ENCODE measurements at places on chromosomes 7 and 10.

DNA sequence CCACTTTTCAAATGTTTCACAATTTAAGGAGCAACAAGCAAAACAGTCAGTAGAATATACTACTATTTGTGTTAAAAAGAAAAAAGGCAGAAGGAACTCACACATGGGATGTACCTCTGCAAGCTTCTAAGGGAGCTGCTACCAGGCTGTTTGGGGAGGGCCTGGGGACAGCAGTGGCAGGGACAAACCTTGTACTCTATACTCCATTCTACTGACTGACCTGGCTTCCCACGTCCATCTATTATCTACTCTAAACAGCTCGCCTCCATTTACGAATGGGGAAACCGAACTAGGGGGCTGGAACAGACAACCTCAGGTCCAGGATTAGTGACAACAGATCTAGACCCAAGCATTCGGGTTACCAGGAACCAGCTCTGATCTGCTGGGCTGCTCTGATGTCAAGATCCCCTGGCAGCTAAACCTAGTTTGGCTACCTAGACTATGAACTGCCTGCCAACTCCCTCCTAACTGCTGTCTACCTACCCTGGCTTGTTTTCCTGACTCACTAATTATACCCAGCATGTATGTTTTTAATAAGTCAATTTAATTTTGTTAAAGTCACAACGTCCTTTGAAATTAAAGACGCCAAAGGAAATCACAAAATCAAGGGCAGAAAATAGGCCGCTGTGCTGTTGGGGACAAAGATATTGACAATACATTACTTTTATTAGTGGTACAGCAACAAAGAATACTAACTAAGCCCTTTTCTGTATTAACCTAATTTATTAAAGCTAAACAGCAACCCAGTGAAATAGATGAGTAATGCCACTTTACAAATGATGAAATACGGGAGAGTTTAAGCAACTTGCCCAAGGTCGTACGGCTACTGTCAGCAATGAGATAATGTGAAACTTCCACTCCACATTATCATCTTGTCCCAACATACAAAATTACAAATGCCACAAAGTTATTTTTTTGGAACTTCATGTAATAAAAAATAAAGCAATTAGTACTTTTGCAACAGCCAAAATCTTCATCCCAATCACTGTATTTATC lies 5.3 kb downstream of the PSAP start:
- no peak for DNase-seq

DNA sequence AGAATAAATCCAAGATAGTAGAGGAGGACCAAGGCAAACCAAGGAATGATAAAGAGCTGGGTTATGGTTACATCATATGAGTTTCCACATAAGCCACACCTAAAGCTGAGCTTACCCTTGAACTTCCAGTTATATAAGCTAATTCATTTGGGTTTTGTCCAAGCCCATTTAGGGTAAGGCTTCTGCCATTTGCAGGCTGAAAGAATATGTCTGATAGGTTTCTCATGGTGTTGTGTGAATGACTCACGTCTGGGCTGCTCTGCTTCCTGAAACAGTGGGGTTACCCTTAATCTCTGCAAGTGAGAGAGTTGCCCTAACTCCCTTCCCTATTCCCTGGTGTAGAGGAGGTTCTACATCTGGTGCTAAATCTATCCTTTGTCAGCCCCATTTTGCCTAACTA lies 60.8 kb downstream of the PTTG1IP2 start:
- no peak for DNase-seq

- DNase-seq, result no peak
Measured at GRCh38 chr10:2202401-2202800, 465.1 kb upstream of the ADARB2 start.

DNA sequence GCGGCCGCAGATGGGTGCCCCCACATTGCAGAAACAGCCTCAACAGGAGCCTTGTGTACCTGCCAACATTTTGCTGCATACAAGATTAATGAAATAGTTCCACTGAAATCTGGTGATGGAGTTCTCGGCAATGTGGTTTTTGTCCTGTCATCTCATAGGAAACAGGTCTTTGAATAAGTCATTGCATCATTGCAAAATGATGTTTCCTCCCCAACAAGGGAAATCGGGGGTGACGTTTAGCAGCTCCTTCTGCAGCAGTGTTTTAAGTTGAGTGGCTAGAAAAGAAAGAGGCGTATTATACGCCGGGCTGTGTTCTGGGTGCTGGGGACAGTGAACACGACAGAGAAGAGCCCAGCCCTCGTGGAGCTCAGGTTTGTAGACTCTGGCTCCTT lies 177.0 kb downstream of the PRKAG2 start:
- no peak for DNase-seq

DNA sequence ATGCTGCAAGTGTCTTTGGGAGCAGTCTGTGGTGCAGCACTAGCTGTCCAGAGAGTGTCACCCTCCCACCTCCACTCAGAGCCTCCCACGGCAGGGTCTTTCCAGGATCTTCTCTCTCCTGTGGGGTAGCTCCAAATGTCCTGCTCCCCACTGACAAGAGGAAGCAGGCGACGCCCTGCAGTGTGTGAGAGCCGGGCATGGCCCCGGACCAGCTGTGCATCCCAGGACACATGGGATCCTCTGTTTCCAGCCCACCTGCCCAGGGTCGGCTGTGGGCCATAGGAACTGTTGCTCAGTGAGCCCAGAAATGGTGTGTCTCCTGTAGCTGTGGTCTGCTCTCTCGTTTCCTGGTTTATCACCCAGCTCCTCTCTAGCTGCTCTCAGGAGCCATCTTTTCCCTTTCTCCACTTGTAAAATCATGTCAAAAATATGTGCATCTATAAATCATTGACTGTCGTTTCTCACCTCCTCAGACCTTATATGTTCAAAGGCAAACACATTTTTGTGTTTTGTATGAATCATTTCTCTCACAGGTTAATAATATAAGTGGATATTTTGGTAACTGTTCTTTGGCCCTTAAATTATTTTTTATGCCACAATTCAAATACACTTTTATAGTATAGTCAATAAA lies 74.9 kb downstream of the VWC2 start:
- no peak for DNase-seq

GRCh38 chr10:71964743-71965515 lies 734 bp downstream of the CHST3 start:
- DNase-seq, result no peak

DNA sequence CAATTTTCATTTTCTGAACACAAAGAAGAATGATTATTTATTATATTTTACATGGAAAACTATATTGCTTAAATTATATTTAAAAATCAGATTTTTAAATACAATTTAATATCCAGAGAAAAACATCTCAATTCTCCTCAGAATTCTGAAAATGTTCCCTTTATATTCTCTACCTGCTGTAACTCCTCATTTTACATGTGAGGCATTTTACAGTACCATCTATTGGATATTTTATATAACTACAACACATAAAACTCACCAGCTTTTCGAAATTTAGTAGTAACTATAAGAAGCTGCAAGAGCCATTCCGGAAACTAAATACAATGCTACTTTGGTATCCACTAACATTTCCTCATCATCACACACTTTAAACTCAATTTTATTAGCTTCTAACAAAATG lies 264.6 kb downstream of the DGKB start:
- DNase-seq, result no peak

DNA sequence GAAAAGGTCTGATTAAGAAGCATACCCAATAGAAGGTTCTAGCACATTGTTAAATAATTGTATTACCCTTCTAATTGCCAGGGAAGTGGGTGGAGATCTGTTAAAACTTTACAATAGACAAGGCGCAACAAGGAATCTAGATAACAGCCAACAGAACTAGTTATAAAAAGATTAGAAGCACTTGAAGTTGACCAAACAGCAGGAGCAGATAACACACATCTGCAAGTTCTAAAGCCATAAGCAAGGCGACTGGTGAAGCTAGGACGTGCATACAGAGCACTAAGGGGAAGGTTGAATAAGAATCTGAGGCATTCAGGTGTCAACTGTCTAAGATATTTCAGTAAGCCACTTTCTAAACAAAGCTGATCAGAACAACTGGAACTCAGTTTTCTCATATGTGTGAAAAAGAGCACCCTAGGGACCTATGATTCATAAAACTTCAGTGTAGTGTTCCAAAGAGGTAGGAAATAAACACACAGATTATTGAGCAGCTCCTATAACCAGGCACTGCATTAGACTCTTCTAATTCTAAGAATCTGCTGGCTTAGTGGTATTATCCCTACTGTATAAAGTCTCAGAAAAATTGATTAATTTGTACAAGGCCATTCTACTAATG lies 111.2 kb downstream of the SAMD9 start:
- DNase-seq, result no peak

DNA sequence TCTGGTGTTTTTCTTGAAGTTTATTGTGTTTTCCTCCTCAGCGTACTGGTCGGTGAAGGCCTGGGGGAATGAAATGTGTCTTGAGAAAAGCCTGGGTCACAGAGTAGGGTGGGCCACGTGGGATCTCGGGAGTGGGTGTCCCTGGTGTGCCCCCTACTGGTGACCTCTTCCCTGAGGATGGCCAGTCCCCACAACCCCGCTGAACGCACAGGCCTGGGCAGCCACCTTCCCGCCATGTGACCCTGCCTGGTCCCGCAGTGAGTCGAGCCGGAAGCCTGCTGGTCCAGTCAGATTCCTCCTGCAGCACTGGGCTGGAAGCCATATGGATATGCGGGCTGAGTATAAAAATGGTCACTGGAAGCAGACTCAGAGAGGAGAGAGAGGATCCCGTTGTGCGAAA lies 52.9 kb upstream of the GNA12 start:
- no peak for DNase-seq

DNA sequence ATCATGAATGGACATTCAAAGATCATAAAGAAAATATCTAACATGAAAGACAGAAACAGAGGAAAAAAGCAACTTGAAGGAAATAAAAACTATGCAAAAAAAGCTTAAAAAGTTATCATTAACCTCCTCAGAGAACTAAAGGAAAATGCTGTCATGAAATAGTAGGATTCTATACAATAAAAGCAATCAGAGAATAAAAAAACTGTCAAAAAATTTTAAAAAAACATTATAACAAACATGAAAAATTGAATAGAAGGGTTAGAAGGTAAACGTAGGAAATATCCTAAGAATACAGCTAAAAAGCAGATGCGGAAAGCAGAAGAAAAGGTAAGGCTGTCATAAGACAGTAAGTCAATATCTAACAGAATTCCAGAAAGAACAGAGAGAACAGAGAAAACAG lies 44.8 kb downstream of the SGMS1 start:
- no peak for DNase-seq

DNA sequence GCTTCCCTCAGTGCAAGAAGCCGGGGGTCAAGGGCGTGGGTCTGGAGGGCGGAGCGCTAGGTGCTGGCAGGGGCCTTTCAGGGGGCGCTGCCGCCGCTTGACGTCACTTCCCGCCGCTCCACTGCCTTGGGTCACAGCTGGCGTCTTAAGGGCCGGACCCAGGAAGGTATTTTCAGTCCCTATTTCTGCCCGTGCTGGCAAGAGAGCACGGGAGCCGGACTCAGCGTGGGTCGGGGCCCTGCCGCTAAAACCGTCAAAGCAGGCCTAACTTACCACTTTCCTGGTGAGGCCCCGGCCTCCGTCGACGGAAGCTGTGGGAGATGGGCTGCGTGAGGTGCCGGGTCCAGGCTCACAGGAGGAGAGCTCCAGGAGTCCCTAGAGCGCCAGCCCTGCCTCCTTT lies 12.0 kb downstream of the VAX1 start:
- no peak for DNase-seq

DNA sequence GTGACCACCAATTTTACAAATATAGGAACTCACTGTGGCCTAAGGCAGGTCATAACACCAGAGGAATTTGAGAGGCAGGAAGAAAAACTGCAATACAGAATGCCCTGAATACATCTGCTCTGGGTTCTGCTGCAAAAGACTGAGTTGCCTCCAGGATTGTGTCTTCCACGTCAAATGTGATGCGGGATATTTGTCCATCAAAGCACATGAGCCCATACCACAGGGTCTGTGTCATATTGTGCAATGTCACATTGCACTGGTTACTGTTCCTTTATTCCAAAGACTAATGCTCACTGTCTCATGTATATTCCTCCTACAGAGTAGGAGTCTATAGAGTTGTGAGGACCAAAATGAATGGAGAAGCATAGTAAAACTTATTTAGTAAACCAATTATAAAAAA lies 58.6 kb upstream of the ABCB4 start:
- DNase-seq, result no peak

DNA sequence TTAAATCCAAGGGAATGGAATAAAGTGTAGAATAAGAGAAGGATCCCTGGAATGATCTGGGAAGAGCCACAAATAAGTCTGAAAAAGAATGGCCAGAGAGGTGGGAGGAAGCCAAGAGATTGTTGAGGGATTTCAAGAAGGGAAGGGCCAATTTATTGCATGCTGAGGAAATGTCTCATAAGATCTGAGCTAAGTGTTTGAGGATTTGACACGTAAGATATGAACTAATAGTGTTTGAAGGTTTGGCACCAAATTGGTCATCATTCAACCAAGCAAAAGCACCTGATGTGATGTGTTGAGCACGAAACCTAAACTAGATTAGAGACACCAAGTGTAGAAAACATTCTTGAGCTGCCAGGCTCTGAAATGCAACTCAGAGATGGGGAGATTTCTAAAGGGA lies 97.9 kb downstream of the TSPAN12 start:
- DNase-seq, result no peak

- no peak for DNase-seq
Measured at GRCh38 chr7:974172-974571, 1.2 kb downstream of the COX19 start.

GRCh38 chr7:54995610-54996363 lies 23.0 kb upstream of the EGFR start:
- DNase-seq, result no peak

- no peak for DNase-seq
Measured at GRCh38 chr10:23015021-23015707, 80.2 kb upstream of the MSRB2 start.

DNA sequence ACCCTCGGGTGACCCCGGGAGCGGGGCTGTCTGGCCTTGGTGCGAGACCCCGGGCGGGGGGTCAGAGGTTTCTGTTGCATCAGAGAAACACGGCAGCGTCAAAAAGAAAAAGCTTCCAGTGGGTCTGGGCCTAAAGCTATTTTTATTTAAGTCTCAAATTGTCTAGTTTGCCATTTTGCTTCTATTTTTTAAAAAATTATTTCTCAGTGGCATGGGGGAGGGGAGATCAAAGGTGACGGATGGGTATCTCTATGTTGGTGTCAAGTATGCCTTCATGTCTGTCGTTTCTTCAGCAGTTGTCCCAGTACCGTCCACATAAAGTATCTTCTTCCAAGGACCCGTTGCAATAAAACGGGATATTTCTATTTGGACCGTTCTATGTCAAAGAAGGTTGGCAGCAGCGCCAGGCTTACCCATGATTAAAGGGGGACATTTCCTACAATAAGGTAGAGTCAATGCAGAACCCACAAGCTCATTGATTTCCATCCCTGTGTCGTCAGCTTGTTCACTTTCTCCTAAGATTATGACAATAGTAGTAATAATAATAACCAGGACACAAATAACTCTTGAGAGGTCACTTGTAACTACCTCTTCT lies 26.0 kb upstream of the VAX1 start:
- no peak for DNase-seq

- no peak for DNase-seq
Measured at GRCh38 chr7:134630237-134630636, 16.4 kb upstream of the BPGM start.

Measured in activated naive CD4-positive, alpha-beta T cell (primary cell).